ENCODE measurements at places on chromosomes 5 and 9.

GRCh38 chr5:93930098-93930497, 188.7 kb upstream of the POU5F2 start:
- no peak for DNase-seq

GRCh38 chr9:36193023-36193422, 2.3 kb downstream of the CLTA start:
- no peak for DNase-seq

DNA sequence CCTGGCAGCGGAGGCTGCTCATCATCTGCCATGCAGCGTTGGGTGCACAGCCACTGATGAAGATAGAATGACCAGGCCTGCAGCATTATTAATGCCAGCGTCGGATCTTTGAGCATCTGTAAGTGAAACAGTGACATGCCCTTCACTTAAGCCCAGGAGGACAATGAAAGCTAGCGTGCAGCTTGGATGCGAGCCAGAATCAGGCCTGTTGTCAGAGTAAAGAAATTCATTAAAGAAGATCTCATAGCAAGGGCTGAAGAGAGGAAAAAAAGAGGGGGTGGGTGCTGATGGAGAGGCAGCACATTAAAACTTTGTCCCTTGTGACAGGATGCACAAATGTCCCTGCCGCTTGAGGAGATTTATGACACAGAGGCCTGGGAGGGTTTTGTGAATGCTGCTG, 186.1 kb upstream of the MAST4 start:
- DNase-seq, result no peak

- DNase-seq, result no peak
These were observed 34.6 kb downstream of the SPARC start for GRCh38 chr5:151651997-151652645.

DNA sequence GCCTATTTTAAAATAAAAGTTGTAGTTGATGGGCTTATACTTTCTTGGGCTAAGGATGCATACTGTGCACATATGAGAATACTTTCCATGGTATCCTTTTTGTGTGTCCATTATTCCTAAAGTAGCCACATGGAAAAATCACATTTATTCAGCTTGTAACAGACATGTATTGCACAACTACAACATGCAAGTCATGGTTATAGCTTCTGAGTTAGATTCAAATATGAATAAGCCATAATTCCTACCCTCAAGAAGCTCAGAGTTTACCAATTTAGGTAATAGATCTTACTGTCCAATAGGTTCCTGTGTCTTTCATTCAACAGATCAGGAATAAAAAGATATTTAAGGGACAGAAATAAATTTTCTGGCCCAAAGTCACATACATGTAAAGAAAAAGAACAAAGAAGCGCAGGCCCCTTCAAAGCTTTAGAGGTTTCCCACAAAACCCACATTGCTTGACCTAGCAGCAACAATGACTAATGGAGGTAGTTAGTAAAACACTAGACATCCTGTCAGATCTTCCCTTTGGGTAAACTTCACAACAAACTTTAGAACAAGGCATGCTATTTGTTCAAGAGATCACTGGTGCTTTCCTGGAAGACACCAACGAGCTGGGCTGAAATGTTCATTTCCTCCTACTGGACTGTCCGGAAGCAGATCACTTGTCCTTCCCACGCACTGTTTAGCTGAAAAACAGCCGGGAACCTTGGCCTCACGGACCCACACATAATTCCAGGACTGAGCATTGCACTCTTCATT, 78.4 kb upstream of the ITGA1 start:
- no peak for DNase-seq

GRCh38 chr5:132429463-132430440, 60.2 kb downstream of the SLC22A5 start:
- DNase-seq, result no peak

DNA sequence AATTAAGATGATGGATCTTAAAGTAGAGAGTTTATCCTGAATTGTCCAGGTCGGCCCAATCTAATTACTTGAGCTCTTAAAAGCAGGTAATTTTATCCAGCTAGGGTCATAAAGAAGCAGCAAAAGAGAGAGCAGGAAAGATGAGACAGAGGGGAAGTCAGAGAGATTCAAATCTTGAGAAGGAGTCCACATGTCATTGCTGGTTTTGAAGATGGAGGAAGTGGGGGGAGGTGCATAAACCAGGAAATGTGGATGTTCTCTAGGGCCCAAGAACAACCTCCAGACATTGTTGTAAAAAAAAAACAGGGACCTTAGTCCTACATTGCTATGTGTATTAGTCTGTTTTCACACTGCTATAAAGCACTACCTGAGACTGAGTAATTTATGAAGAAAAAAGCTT, 66.4 kb downstream of the SLCO4C1 start:
- no peak for DNase-seq

DNA sequence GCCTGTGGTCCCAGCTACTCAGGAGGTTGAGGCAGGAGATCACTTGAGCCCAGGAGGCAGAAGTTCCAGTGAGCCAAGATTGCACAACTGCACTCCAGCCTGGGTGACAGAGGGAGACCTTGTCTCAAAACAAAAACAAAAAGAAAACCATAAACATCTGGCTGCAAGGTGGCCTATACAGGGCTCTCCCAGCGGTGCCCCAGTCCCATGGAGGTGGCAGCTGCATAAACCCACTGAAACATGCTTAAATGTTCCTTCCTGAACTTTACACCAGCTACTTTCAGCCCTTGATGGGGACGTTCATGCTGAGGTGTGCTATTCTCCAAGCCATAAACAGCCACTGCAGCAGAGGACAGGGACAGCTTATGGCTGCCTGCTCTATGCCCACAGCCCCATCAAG, 35.6 kb downstream of the DROSHA start:
- DNase-seq, result no peak

GRCh38 chr5:26763215-26763614, 275.2 kb downstream of the CDH9 start:
- no peak for DNase-seq

- DNase-seq, result no peak
These were observed 205.7 kb upstream of the TBCA start for GRCh38 chr5:77981820-77982219.

- DNase-seq, result no peak
These were observed 204.4 kb downstream of the SYK start for GRCh38 chr9:91006046-91006445.

GRCh38 chr5:55456216-55456895, 78.4 kb downstream of the PLPP1 start:
- DNase-seq, result peak; percentile 10

- DNase-seq, result peak; percentile 37
These were observed 58.3 kb downstream of the MTX3 start for GRCh38 chr5:79932510-79933504.

Data from GM04504 (cell line).